ENCODE measurements at places on chromosomes 5 and 9. TPM values are rescaled to one million over a fixed set of nuclear protein-coding genes. Genes with fewer than 3 reads are reported as not detected.

The FAM114A2 gene
- 35.0 TPM for total RNA-seq

The PTPN3 gene
- total RNA-seq = 22.9 TPM

The HNRNPA0 gene
- 31.2 TPM for total RNA-seq

The FOXD4L6 gene
- total RNA-seq = not detected

The EIF4E1B gene
- not detected for total RNA-seq

The RAB24 gene
- total RNA-seq = 19.6 TPM

The PCDHB8 gene
- 4.1 TPM for total RNA-seq

The WDR31 gene
- 1.1 TPM for total RNA-seq

All from aorta (tissue), 5 donors.